Kidney tubule cell (primary cell): ENCODE measurements at places on chromosomes 4 and X.

GRCh38 chr4:1235381-1236102 lies 13.4 kb downstream of the CTBP1 start:
- DNase-seq = no peak

GRCh38 chr4:16226816-16227461 lies 668 bp upstream of the TAPT1 start:
- peak; percentile 48 for DNase-seq

- DNase-seq = no peak
Measured at GRCh38 chrX:50874876-50875275, 35.7 kb upstream of the BMP15 start.

- no peak for DNase-seq
Measured at GRCh38 chr4:156242390-156242789, 288.7 kb upstream of the CTSO start.

DNA sequence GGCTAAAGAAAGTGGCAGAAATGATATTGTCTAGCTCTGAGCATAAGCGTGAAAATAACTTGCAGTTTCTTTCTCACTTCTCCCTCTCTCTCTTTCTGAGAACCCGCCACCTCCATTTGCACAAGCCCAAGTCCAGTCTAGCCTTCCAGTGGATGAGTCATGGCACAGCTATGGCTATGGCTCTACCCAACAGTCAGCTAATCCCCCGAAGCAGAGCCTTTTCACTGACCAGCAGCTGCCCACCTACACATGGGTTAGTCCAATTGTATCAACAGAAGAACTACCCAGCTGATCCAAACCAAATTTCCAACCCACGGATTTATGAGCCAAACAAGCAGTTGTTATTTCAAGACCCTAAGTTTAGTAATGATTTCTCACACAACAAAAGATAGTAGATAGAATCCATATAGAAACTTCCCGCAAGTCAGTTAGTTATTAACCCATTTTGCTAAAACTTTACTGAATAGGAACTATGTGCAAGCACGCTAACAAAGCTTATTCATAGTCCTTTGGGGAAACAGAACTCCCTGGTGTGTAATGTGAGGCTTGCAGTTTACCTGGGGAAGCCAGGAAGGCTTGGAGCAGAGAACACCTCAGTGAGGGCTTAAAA lies 282.3 kb downstream of the INPP4B start:
- DNase-seq = peak; percentile 77

DNA sequence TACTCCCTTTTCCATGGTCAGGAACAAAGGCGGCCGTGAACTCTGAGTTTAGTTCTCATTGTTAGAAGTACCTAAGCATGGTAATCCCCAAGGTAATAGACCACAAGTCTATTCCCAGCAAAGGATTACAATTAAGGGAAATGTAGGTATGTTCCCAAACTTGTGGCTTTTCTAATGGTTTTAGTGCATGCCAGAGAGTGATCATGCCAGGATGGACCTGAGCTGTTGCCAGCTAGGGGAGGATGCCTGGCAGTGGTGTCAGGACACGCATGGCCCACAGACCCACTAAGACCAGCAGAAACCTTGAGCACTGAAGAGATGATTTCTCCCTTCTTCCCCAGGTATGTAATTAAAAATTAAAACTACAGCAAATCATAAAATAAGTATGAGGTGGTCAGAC lies 60.8 kb downstream of the COQ2 start:
- DNase-seq = no peak

GRCh38 chrX:75181721-75182120 lies 25.6 kb upstream of the ABCB7 start:
- peak; percentile 41 for DNase-seq

- peak; percentile 42 for DNase-seq
Measured at GRCh38 chr4:25667931-25668557, 12.4 kb downstream of the SLC34A2 start.
